Activated CD4-positive, alpha-beta T cell treated with anti-CD3 and anti-CD28 coated beads, Interleukin-2, amount 50 U/mL, for 24 hours (primary cell): ENCODE measurements at places on chromosomes 12 and 14.

DNA sequence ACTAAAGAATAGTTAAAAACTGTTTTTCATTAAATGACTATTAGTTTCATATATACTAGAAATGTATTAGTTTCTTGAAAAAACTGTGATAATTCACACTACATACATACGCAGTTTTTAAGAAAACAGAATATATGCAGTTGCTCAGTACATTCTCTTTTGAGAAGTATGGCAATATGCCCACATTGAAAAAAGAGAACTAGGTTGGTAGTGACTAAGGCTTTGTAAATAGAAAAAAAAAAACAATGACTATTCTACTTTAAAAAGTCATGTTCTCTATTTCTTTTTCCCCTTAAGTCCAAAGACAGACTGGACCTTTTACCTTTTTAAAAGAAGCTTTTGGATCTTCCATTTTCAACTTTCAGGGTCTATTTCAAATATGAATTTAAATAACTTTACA is 25.0 kb downstream of the SNX6 start:
- DNase-seq = no peak

DNA sequence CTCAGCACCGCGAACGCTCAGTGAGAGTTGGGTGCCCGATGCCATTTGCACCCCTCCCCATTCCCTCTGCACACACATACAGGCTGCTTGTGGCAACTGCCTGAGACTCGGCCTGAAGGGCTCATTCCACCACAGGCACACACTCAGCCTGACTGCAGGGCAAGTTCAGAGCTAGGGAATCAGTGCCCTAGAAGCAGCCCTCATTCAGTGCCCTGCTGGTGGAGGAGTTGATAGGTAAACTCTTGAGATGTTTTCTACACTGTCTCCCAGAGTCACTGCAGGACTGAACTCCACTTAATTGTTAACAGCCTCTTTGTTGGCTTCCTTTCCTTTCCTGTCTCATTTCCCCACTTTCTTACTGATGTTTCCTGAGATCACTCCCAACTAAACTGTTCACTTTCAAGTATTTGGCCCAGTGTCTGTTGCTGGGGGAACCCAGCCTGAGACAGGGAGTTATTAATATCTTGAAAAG is 16.9 kb downstream of the PPP1R36 start:
- DNase-seq = no peak

- DNase-seq = no peak
These were observed 21.8 kb downstream of the ENTPD5 start for GRCh38 chr14:73997108-73997943.

- no peak for DNase-seq
These were observed 127.7 kb downstream of the KIF26A start for GRCh38 chr14:104265918-104266630.

DNA sequence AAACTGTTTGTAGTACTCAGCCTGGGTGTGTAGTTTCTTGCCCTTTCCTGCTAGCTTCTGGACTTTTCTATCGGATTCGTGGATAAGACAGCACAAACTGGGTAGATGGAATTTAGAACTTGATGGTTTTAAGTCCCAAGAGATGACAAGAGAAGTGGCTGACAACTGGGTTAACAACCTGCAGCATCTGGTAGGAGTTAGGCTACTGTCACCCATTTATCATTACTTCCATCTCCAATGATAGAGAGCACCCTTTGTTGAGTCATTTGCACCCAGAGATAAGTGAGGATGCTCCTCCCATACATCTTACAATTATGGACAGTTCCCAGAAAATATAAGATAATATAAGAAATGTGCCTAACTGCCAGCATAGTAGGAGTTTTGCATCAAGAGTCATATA is 50.2 kb upstream of the FLRT2 start:
- DNase-seq = no peak

GRCh38 chr12:53842686-53843085 is 90.9 kb upstream of the CISTR start:
- no peak for DNase-seq

DNA sequence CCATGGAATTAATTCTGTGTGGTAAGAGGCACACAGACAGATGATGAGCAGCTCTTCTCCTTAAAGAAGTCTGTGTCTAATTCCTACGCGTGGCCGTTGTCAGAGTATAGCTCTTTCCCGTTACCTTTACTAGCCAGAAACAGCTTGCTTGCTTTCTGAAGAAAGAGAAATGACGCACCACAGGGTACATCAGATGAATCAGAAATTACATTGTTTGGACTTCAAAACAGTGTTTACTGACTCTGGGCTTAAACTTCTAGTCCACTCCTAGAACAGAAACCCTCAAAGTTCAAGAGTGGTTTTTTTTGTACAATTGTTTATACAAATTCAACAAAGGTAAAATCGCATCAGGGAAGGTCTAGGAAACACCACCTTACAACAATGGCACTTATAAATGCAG is 29.0 kb downstream of the RNF34 start:
- DNase-seq = no peak

DNA sequence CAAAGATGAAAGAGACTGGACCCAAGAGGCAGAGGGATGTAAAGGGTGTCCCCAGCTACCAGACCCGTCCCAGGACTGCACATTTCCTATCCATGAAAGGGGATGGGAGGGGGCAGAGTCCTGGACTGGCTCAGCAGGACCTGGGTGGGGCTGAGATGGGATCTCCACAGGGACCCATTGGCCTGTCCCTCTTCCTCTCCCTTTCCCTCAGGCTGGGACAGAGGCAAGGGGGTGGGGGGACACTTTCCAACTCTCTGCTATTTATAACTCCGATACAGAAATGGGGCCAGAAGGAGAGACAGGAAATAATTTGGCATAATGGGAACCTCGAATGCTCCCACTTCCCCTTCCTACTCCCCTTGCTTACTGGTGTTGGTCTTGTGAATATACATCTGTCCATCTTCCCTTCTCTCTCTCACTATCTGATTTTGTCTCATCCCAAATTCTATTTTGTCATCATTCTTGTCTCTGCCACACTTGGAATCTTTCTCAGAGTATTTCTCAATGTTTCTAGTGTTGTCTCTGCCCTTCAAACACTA is 1.1 kb upstream of the ITGA7 start:
- no peak for DNase-seq

GRCh38 chr12:49471557-49471956 is 67.3 kb upstream of the KCNH3 start:
- DNase-seq = no peak

GRCh38 chr14:48957486-48957885 is 628.7 kb downstream of the RPS29 start:
- no peak for DNase-seq

DNA sequence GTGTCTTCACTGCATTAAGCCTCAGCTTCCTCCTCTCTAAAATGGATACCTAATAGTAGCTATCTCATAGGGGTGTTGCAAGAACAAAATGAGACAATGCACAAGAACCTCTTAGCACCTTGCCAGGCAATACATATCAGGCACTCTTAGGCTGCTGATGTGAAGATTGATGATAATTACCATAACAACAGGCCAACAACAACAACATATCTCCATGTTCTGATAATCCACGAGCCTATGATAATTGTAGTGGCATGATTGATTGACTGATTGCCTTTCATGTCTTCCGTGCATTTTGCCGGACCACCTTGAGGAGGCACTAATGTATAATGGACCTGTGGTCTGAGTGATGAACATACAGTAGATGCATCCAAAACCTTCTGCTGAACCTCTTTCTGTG is 50.7 kb upstream of the WSCD2 start:
- DNase-seq = no peak

- no peak for DNase-seq
These were observed 488.5 kb upstream of the TBX3 start for GRCh38 chr12:115172521-115172920.

DNA sequence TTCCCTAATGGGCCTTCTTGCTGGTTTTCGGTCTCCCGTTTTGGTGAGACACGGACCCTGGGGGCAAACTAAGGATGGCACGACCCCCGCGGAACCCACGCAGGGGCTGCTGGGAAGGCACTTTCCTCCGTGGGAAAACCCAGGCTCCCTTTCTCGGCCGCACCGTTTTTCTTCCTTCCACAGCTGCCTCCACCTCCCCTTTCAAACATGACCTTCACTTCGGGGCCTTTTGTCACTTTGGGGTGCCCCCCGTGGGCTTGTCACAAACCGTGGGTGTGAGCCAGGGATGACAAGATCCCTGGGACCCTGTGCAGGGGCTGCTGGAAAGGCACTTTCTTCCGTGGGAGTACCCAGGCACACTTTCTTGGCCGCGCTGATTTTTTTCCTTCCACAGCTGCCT is 268.7 kb downstream of the ALG10 start:
- no peak for DNase-seq

- DNase-seq = no peak
These were observed 490.5 kb downstream of the TMEM132D start for GRCh38 chr12:129413295-129413694.

DNA sequence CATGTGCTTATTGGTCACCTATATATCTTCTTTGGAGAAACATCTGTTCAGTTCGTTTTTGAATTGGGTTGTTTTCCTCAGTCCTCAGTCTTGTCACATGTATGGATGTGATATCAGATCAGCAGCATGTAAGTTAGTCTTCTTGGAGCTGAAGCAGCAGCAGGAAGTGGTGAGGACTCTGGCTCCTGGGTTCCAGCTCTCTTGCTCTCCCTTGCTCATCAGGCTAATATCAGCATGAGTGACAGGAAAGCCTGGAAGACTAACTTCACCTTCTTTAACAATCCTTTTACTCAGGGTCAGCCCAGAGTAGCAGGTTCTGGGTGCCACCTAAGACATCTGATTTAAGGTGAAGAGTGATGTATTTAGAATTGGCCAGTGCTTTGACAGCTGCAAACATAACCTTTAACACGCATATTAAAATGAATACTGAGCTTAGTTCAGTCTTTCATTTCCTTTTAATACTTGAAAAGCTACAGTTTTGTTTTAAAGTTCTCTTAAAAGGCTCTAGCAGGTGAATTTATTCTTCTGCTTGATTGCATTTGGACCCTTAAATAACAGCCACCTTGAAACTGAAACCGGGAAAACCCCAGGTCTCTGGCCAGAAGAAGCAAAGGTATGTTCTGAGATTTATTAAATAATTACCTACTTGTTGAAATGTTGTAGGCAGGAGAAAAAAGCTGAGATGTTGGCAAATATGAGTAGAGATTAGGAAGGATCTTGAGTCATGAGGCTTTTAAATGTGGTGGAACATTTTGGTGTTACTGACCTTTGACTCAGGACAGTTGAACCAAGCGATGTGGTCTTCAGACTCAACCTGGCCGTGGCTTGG is 54.3 kb downstream of the DRAM1 start:
- DNase-seq = no peak

DNA sequence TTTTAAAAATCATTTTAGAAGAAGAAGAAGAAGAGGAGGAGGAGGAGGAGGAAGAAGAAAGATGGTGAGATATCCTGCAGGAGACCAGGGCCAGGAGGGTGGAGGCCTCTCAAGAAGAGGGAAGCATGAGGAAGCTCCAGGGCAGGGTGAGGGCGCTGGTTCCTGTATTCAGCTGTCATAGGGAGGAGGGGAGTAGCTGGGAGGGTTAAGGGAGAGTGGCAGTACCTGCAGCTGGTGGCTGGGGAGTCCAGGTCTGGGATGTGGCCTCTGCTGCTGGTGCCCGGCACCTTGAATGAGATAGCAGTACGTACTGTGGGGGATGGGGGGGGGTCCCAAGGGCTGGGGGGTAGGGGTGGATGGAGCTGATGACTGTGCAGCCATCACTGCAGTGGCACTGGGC is 9.8 kb downstream of the RBP5 start:
- DNase-seq = no peak

- DNase-seq = no peak
These were observed 5.2 kb downstream of the ANO4 start for GRCh38 chr12:100799770-100800169.

DNA sequence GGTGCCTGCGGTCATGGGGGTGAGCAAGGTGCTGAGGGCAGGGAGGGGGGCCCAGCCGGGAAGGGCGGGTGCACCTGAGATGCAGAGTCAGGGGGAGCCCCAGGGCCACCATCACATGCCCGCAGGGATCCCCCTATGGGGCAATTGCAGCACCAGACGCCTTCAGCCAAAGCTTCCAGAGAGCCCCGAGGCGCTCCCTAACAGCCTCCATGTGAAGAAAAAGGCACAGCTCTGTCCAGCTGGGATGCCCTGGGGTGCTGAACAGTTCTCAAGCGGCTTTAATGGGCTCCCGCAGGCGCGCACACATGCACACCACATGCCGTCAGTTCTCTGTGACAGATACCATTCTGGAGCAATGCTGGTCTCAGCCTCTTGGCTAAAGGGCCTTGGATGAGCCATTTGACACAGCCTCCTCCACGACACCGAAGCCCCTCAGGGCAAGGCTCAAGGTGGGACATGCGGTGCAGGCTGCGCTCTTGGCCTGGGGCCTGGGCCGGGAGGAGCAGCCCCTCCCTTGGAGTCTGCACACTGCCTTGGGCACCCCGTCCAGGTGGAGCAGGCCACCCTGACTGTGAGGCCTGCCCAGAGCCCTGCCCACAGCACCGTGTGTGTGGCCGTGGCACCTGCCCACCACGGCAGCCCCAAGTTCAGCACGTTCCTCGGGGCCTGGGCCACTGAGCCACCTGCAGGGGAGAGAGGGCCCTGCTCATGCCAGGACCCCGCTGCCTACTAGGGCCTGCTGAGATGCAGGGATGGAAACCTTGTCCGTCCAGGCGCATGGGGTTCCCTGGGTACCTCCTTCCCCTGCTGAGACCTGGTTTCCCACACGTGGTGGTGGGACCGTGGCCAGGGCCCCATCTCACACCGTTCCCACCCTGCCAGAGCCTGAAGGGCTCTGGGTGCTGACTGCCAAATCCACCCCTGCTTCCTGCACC is 7.7 kb downstream of the XRCC3 start:
- DNase-seq = no peak

GRCh38 chr14:37051680-37052079 is 120.7 kb downstream of the SLC25A21 start:
- no peak for DNase-seq

DNA sequence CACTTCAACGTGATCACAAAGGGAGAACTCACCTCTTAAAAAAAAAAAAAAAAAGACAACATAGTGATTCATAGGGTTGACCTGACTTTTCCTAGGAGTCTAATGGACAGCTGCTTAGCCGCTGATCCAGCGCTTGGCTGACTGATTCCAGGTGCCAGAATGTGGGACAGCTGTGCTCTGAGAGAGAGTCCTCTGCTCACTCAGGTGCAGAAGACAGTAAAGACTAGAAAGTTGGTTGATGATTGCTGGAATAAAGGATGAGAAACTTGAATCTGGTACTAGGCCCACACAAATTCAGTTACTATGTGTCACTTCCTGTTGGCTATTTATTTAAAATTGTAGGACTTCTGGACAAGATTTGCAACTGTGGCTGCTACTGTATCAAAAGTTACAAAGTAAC is 229.4 kb downstream of the CHST11 start:
- no peak for DNase-seq

- peak; percentile 60 for DNase-seq
These were observed 9.0 kb downstream of the TMBIM6 start for GRCh38 chr12:49750027-49750995.
